ENCODE measurements at places on chromosomes 3 and 15. TPM values are rescaled to one million over a fixed set of nuclear protein-coding genes. Genes with fewer than 3 reads are reported as not detected.

The SATB1 gene
- total RNA-seq: 11.0 TPM

The PLSCR4 gene
- 9.3 TPM for total RNA-seq

The ITPKA gene
- total RNA-seq: 0.59 TPM

The OR5K2 gene
- total RNA-seq: not detected

The ZBED2 gene
- not detected for total RNA-seq

The ULK4 gene
- total RNA-seq: 17.2 TPM

The COL8A1 gene
- 197 TPM for total RNA-seq

The SLCO2A1 gene
- total RNA-seq: not detected
